ENCODE measurements at places on chromosomes 2 and 18.

DNA sequence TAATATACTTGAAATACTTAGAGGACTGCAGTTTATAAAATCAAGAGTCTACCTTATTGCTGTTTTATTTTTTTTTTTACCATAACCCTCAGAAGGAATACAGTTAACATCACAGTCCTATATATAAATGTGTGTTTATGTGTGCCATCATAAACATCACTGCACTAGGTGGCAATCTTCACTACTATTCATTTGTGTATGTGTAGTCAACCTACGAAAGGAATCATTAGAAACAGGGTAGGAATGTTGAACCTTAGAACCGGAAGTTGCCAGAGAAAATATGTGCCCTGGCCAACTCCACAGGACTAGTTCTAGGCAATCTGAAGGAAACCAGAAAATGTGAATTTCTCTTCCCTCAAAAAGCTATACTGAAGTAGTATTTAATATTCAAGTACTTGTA, 3.4 kb downstream of the GEN1 start:
- DNase-seq = no peak

DNA sequence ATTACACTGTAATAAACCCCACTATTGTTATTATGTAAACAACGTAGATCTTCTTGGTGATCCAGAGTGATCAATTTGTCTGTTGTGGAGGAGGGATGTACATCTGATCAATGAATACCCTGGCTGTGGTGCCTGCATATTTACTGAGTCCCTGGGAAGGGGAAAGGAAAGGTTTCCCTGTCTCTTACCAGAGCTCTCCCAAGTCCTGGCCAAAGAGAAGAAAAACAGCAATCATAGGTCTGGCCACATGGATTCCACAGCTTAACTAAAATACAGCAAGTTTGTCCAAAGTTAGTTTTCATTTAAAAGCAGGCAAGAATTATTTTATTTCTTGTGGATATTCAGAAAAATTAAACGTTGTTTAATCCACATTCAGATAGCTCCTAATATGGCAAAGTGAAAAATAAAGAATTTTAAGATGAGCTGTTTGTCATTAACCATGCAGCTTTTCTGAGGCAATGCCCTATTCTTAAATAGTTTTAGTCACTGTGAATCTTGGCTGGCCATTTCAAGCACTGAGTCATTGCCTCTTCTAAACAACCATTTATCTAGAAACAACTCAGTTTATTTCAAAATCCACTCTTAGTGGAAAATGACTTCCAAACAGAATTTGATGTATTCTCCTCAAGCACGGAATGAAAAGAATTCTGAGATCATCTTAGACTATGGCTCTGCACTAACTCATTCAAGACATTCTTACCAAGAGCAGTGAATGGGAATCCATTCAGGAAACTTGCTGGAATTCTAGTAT, 1004.4 kb upstream of the CDH2 start:
- DNase-seq = no peak

- no peak for DNase-seq
These were observed 341.7 kb downstream of the PTPRM start for GRCh38 chr18:7908681-7909299.

GRCh38 chr2:68796295-68796905, 61.8 kb downstream of the ARHGAP25 start:
- DNase-seq = no peak

- DNase-seq = no peak
These were observed 250.4 kb upstream of the SIX2 start for GRCh38 chr2:45259547-45260160.
